Fibroblast of the aortic adventitia (primary cell): ENCODE measurements at places on chromosomes 5 and 9.

GRCh38 chr9:84258371-84258770 is 82.2 kb downstream of the SLC28A3 start:
- DNase-seq, result no peak

DNA sequence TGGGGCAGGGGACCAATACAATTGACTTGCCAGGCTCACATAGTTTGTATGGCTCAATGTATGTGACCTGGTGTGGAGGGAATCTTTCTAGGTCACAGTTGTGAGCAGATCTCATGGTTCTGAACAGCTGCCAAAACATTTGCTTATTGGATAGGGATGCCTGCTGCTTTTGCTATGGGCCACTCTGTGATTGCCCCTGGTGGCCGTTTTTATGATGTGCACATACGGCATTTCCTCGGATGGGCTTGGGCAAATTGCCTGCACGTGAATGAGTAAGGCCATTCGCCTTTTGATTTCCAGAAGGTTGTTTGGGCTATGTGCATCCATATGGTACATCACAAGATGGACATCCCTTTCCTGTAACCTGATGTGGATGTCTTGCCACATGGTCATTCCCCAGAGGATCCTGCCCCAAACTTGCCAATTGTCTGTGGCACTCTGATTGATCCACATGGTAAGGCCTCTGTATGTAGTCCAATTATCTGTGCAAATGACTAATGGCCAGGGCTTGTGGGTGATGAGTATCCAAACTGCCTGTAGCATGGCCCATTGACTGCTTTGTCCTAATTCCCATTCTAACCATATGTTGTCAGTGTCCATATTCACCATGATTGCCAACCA is 10.7 kb upstream of the SLC22A4 start:
- peak; percentile 59 for DNase-seq

GRCh38 chr9:1051210-1051583 is 1.0 kb downstream of the DMRT2 start:
- no peak for DNase-seq

DNA sequence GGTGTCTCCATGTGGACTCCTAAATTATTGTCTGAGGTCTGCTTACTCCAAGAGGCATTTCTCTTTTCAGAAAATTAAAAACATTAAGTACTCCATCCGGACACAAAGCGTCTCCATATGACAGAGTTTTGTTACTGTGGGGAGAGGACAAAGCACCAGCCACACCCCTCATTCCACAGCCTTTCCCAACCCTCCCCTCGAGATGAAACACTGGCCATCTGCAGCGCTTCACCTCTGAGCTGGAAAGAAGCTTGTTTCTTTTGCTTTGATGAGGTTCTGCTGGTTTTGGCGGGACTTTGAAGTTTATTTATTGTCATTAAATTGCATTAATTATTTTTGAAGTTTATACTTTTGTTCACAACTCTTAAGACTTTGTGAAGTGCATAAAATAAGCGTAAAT is 27.6 kb upstream of the NKD2 start:
- peak; percentile 42 for DNase-seq
